Mucosa of gallbladder (tissue), 1 donor: ENCODE measurements at places on chromosomes 13 and 19. TPM values are rescaled to one million over a fixed set of nuclear protein-coding genes. Genes with fewer than 3 reads are reported as not detected.

GRCh38 chr13:19618977-19619376, 14.5 kb upstream of the MPHOSPH8 start:
- DNase-seq: peak; percentile 20

DNA sequence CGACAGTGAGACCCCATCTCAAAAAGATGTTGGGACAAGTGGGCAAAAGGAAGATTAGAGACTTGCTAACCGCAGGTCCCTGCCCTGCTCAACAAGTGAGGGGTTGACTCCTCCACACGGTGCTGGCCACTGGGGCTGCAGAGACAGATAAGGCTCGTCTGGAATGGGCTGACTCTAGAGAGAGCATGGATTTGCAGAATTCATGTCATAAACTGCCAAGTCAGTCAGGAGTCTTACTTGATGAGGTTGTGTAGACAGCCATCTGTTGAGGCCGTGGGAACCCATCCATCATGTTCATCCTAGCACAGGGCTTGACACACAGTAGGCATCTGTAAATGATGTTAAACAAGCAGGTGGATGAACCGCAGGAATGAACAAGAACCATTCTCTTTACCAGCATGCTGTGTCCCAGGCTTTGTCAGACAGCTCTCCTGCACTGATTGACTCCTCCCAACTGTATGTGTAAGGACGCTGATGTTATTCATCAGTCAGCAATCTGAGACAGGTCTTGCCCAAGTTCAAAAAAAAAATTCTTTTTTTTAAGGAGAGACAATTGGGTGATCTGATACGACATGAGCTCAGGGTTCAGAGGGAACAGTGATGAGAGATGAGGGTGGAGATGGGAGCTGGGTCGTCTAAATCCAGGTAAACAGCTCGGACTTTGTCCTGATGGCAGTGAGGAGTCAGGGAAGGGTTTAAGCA, 8.8 kb downstream of the PAF1 start:
- DNase-seq: no peak

GMIP gene
- 28.5 TPM for total RNA-seq

- peak; percentile 22 for DNase-seq
Measured at GRCh38 chr19:53903055-53903680, 5.9 kb upstream of the CACNG7 start.

DNA sequence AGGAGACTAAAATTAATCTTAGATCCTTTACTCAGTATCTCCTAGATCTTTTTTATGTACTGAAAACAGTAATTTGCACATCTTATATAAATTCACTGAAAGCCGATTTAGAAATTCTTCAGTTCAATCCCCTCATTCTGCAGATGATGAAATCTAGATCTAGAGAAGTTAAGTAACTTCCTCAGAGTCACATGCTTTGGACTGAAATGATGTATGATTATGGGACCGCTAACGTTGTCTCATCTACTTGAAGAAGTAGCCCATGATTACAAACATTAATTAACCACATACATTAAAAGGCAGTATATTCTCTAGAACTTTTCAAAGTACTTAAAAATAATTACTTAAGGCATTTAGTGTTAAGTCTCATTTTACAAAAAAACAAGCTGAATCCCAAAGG, 37.8 kb downstream of the ELF1 start:
- no peak for DNase-seq

TMEM205 gene
- 136 TPM for total RNA-seq

GRCh38 chr13:48938308-48938943, 37.3 kb upstream of the FNDC3A start:
- DNase-seq: no peak

DNA sequence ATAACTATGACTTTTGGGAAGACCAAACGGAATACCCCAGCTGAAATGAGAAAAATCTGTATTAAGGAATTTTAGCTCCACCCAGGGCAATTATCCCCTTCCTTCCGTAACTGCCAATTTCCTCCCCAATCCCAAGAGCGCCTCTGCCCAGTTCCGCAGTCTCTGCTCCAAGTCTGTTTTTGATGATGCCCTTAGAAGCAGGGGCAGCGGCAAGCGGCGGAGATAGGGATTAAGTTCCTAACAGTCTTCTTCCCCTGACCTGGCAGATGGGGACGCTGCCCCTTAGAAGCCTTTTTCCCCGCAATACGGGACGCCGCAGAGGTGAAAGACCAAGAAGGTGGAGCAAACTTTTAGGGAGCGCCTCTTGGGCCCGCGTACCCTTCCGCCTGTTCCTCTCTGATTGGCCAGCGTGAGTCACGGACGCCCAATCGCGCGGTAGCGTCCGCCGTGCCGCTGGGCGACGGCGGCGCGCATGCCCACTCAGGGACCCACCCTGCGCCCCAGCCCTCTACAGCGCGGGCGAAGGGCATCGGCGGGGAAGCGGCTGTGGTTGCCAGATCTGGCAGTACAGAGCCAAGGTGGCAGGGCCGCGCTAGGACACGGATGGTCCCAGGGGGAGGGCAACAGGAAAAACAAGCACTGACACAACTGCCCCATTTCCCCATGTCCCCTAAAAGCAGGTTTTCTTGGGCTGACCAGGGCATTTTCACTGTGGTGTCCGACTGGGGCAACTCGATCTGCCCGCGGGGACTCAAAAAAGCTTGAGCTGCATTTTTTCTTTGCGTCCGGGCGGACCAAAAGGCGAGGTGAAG, 843 bp upstream of the TDRD3 start:
- DNase-seq: peak; percentile 93

DNA sequence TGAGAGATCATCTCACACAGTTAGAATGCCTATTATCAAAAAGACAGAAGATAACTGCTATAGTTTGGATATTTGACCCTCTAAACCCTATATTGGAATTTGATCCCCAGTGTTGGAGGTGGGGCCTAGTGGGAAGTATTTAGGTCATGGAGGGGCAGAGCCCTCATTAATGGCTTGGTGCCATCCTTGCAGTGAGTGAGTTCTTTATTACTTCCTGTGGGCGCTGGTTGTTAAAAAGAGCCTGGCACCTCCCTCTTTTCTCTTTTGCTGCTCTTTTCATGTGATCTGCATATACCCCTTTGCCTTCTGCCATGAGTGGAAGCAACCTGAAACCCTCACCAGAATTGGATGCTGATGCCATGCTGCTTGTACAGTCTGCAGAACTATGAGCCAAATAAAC, 66.8 kb downstream of the TDRD3 start:
- no peak for DNase-seq

DNA sequence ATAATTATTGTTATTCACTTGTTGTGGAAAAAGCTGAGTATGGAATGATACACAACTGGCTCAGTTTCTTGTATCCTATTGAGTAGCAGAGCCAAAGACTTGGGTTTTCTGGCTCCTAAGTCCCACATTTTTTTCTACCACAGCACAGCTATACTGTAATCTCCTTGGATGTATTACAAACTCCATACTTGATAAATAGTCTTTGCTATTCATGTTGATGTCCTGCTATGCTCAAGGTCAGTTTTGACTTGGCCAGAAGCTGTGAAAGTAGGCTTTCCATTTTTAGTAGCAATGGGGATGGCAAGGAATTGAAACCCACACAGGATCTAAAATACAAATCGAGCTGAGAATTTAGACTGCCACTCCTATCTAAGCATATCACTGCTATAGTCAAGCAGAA, 79.1 kb downstream of the B3GLCT start:
- DNase-seq: no peak

ZNF723 gene
- total RNA-seq: not detected

SLC17A7 gene
- total RNA-seq: 1.6 TPM

- DNase-seq: no peak
Measured at GRCh38 chr19:38569368-38569983, 48.3 kb downstream of the MAP4K1 start.

ZNF793 gene
- 10.8 TPM for total RNA-seq

COL5A3 gene
- 5.9 TPM for total RNA-seq

ACP7 gene
- total RNA-seq: 7.3 TPM

DNA sequence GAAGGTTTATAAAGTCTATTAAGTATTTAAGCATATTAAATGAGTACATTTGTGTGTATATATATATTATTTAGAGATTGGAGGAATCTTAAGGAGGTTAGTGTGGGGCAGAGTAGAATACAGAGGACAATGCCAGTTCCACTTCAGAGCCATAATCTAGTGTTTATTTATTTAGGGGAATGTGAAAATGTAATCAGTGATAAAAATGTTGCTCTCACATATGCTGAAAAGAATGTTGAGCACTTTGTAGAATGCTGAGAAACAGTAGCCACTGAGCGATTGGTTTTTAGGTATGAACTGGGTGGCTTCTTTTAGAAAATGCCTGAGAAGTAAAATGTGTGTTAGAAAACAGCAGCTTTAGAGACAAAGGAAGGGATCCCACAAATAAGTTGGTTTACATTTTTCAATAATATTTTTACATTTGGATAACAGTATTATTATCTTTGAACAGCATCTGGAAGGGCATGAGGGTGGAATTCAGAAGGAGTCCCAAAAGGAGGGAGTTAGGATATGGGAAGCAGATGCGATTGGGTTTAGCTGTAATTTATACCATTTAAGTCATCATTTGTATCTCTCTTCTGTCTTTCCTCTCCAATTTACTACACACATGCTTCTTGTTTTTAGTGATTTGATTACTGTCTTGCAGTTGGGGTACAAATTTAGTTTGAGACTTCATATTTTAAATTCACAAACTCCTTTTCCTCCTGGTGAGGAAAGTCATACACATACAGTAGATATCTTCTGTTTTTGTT, 68.6 kb downstream of the NDFIP2 start:
- DNase-seq: no peak

DNA sequence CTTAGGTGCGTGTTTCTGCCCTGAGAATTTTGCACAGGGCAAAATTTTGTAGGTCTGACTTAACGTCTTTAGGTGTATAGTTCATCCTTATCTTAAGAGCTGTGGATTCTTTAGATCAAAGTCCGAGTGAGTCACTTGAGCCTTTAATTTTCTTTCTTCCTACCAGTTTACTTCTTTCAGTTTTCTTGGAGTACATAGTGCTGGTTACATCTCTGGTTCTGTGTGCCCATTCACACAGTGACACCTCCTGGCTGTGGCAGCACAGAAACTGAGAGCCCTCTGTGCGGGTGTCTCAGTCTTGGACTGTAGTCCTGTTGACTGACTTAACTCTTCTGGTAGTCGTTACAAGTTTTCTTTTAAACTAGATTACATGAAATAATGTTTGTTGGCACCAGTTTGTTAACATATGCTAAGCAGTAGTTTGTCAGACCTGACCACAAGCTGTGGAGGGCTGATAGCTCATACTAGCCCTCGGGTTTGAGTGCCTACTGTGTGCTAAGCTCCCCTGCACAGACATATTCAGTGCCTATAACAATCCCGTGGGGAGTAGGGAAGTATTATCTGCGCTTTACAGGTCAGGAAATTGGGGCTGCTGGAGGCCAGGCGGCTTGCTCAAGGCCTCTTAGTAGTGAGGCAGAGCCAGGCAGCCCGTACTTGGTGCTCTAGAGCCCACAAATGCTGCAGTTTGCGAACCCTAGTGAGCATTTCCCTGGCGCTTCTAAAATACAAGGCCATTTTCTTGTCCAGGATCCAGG, 1.6 kb downstream of the GATAD2A start:
- DNase-seq: peak; percentile 42

GRCh38 chr19:3966051-3967017, 4.6 kb downstream of the DAPK3 start:
- peak; percentile 88 for DNase-seq

DNA sequence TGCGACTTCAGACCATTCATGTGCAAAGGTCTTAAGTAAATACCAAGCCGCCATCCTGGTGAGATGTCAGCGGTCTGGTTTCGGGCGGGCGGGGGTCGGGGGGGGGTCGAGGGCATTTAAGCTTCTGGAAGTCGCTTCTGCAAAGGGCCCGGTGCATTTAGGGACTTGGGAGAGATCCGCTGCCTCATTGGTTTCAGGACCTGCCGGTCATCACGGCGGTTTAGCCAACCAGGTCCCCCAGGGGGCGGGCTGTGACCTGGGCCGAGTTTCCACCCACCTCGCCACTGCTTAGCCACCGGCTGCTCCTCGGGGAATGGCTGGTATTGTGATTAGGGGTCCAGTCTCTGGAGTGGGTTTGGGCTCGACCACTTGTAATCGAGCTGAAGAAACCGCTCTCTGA, 7.8 kb downstream of the ANKLE1 start:
- peak; percentile 59 for DNase-seq

GRCh38 chr19:32104153-32104849, 241.1 kb upstream of the ZNF507 start:
- DNase-seq: no peak

GRCh38 chr13:89738072-89738471, 1609.4 kb upstream of the MIR17HG start:
- no peak for DNase-seq

DNA sequence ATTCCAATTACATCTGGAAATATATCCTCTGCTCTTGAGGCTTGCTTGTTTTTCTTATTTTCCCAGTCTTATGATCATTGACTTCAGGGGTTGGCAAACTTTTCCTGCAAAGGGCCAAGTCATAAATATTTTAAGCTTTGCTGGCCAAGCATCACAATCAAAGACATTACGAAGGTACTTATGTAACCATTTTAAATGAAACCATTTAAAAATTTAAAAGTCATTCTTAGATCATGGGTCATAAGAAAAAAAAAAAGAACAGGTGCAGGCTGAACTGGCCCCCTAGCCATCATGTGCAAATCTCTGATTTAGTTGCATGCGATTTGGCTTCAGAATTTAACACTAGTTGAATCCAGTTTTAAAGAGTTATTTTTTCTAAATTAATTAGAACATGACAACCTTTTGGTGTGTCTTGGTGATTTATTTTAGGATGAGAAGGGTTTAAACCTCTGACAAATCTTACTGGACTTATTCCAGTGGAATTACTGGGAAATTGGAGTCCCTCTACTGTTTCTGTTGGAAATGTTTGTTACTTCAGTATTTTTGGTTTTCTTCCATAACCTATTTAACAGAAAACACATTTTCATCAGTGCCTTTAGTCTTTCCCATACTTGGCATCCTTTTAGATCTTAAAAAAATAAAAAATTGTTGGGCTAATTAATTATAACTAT, 148.1 kb downstream of the NHLRC3 start:
- no peak for DNase-seq

- no peak for DNase-seq
Measured at GRCh38 chr19:46181388-46181779, 33.3 kb downstream of the IGFL2 start.

DNA sequence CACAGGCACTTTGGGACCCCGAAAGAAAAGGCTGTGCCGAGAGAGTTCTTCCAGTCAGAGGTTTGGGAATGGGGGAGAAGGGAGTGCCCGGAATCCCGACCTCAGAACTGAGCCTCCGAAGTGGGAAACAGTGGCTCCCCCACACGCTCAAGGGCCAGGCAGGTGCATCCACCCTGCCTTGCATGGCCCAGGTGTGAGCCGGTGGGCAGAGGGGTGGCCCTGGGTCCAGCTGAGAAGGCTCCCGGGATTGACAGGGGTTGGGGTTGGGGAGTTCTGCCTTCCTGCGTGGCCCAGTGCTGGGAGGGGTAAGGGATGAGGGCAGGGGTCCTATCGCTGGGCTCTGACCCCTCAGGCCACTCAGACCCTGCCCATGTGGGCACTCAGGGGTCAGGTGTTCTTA, 163.5 kb upstream of the TUBA3C start:
- no peak for DNase-seq

- no peak for DNase-seq
Measured at GRCh38 chr13:109274188-109274821, 512.1 kb downstream of the IRS2 start.

DNA sequence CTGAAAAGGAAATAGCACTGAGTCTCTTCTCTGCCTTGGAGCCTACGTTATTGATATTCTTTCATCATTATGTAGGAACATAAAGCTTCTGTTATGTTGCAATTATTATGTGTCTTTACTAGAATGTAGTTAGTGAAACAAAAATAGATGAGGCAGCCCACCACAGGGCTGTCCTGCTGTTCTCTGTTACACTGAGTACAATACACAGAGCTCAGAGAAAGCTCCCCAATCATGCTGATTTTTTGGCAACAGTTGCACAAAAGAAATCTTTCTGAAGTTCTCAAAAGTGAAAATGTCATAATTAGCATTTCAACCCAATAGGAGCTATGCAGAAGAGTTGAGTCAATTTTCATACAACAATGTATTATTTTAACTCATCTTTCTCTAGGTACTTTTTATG, 119.5 kb downstream of the EFNB2 start:
- no peak for DNase-seq

LILRB1 gene
- 11.4 TPM for total RNA-seq

SHFL gene
- 71.4 TPM for total RNA-seq
